ENCODE measurements at places on chromosomes 2 and 18.

DNA sequence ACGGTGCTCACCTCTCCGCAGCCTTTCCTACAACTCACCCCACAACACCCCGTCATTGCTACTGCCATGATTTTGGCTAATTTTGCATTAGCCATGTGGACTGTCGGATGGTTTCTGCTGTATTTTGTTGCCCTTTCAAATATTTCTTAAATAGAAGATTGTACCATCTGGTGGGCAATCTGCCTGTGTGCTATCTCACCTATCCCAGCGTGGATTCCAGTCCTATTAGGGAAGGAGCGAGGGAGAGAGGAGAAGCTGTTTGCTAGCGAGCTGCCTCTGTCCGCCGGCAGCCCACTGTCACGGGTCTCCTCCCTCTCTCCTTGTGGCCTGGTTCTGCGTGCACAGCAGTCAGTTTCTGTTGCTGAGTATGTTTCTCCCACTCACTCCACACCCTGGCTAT lies 336.2 kb downstream of the TXNL1 start:
- no peak for DNase-seq

DNA sequence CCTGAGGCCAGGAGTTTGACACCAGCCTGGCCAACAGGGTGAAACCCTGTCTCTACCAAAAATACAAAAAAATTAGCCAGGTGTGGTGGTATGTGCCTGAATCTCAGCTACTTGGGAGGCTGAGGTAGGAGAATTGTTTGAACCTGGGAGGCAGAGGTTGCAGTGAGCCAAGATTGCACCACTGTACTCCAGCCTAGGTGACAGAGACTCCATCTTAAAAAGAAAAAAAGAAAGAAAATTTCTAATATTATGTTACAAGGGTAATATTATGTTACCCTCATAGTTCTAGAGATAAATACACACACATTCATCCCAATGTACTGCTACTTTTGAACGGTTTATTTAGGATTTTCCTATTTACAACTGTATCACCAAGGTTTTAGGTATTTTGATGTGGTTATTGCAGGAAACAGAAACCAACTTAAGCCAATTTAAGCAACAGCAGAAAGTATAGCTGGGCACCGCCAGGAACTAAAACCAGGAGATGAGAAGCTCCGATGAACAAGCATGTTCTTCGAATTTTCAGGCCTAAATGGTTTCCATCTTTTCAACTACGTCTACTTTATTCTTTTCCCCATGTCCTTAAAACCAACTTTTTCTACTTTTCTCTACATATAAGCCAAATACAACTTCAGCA lies 11.8 kb upstream of the ROCK1 start:
- no peak for DNase-seq

DNA sequence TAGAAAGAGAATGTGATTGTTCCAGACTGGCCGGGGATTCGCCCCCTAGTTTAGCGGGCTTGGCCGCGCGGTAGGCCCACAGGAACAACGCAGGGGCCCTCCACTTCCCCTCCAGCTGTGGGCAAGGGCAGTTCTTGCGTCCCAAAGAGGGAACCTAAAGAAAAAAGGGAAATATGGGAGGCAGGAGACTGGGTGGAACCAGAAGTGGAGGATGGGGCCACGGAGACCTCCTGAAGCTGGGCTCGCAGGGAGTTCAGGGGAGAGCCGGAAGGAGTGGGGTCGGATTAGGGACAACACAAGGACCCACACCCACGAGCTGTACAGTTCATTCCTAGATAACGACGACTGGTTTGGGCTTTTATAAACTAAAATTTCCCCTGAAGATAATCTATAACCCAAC lies 18.2 kb downstream of the GNLY start:
- no peak for DNase-seq

GRCh38 chr18:41075212-41075611 lies 879.8 kb upstream of the PIK3C3 start:
- no peak for DNase-seq

DNA sequence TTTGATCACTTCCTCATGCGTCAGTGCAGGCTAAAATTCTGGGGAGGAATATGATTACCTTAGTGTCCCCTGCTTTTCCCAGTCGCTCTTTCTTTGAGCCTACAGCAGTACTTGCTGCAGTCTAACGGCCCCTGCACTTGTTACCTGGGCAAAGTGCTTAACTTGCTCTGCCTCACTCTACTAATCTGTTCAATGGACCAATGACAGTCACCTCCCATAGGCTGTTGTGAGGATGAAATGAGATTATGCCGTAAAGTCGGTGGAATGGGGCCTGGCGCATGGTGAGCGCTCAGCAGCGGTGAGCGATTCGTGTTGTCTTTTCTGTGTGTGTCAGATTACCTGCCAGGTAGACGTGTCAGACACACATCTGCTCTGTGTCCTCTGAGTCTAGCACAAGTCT lies 5.3 kb downstream of the TNS1 start:
- DNase-seq, result no peak

DNA sequence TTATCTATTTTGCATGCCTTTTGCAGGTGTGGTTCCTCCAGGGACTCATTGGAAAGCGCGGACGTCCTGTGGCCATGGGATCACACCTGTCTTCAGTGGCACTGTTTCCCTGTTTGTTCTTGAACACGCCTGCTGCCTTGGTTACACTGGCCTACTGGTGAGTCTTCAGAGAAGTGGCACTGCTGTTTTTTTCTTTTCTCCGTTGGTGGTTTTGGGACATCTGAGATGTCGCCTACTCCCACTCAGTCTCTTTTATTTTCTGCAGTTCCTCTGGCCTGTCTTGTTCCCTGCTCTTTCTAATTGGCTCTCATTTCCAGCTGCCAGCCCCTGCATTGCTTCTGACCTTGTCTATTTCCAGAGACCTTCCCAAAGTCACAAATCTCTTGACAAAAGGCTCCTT lies 35.7 kb upstream of the POU3F3 start:
- DNase-seq, result no peak

DNA sequence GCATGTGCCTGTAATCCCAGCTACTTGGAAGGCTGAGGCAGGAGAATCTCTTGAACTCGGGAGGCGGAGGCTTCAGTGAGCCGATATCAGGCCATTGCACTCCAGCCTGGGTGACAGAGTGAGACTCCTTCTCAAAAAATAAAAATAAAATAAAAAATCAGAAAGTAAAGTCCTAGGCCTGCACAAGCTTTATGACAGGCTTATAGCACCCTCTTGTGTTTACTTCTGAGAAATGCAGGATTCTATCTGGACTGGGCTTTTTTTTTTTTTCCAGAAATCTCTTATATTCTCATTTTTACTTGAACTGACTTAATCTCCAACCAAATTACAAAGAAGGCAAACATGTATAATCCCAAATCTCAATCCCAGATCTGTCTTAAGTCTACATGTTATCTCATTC lies 26.1 kb upstream of the REG3G start:
- DNase-seq, result no peak

DNA sequence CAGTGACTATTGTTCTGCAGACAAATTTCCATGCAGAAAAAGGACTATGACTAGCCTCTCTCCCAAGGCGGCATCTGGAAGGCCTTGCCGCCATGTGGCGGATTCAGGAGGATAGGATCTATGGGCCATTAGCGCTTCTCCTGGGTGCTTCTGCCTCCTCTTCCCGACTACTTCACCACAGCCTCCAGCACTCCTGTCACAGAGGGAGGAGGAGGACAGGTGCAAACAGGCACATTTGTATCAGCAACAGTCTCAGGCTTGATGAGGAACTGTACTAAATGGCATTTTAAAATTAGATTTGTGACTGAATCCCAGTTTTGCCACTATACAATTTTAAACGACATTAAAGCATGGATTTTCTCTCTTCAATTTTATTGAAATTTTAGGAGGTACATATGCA lies 114.9 kb downstream of the NOL10 start:
- DNase-seq, result no peak

DNA sequence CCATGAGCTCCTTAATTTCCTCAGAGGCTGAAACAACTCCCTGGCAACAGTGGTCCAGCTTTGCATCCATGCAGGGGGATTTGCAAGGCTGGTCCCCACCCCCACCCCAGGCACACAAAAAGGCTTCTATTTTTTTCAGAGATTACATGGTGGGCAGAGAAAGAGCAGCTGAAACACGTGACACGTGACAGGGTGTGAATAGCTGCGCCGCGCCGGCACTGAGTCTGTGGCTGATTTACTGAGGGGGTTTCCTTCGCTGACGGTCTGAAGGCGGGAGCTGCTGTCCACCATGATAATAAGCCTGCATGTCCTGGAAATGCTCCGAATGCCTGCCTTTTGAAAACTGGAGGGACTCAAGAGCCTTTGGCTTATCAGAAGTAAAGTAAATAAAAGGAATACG lies 50.7 kb upstream of the APCDD1 start:
- no peak for DNase-seq

GRCh38 chr18:67417864-67418523 lies 98.5 kb downstream of the DSEL start:
- DNase-seq, result peak; percentile 51

GRCh38 chr2:203662951-203663350 lies 43.5 kb upstream of the CD28 start:
- DNase-seq, result no peak

DNA sequence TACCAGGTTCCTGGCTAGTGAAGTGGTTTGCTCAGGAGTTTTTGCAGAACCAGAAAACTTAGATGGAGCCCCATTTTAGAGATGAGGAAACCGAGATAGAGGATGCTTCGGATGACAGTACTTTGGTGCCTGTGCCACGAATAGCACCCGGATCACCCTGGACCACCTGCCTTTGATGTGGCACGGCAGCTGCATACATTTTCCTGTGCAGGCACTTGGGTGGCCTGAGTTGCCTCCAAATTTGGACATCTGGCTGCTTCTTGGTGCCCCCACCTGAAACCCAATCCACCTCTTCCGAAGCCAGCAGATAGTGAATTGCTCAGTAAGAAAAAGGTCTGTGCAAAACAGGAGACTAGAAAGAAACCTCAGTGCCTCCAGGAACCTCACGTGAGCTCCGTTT lies 140.6 kb upstream of the ID2 start:
- no peak for DNase-seq

DNA sequence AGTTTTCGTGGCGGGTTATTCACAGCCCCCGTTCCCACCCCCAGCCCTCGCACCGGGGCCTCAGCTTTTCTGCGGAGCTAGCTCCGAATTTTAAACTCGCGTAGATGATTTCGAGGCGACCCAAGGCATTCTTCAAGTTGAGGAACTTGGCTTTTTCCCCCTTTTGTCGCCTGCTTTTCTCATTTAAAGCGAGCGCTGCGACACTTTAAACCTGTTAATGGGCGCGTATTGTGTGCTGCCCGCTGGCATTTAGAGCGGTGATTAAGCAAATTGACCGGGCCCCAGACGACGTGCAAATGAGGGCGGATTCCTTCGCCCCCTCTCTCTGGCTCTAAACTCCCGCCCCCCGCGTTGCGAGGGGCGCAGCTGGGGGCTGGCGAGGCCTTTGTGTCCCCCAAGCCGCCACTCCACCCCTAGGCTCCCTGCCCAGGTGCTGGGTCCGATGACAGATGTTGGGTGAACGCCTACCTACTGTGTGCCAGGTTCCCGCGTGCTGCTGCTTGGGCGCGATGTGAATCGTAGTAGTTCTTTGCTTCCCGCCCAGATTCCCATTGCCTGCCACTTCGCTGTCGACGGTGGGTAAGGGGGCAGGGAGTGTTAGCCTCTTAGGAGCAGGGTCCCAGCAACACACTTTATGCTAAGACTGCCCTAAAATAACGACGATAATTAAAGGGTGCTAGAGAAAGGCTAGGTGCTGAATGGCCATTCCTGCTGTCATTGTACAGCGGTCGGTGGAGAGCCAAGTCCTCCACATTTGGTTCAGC lies 1.9 kb downstream of the TCF7L1 start:
- DNase-seq, result no peak

DNA sequence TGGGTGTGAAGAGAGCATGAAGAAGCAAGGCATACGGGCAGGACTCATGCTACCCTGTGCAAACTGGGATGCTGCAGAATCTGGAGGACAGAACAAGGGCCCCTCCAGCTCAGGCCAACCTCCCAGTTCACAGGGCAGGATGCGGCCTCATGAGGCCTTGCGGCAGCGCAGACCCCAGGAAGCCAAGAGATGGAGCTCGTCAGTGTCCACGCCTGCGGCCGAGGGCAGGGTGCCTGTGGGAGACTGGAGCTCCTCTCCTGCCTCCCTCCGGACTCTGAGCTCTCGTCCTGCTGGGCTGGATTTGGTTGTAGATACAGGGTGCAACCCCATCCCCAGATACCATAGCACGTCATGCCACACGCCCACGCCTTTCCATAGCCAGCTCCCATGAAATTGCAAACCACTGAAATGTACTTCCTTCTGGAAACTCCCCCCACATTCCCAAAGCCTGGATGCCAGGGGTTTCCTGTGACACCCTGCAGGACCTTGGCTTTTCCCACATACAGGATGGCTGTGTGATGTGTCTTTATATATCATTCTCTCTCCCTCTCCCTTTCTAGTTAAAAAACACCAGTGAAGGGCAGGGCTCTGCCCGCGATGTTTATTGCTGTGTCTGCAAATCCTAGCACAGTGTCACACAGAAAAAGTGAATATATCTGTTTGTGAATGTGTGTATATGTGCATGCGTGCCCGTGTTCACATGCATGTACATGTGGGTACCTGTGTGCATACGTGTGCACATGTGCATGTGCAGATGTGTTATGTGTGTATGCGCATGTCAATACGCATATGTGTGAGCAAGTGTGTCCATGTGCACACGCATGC lies 12.3 kb upstream of the SNTG2 start:
- no peak for DNase-seq

- DNase-seq, result no peak
Measured at GRCh38 chr18:49682173-49682802, 120.4 kb downstream of the LIPG start.

GRCh38 chr2:100954044-100954420 lies 48.1 kb upstream of the RPL31 start:
- DNase-seq, result no peak

GRCh38 chr2:172734711-172735581 lies 699 bp upstream of the RAPGEF4 start:
- no peak for DNase-seq

GRCh38 chr2:9001229-9001628 lies 2.3 kb downstream of the MBOAT2 start:
- DNase-seq, result peak; percentile 56

GRCh38 chr2:61262699-61263098 lies 100.7 kb downstream of the C2orf74 start:
- no peak for DNase-seq

All from LoVo (cell line).